Fibroblast of the aortic adventitia (primary cell): ENCODE measurements at places on chromosomes 11 and 22.

GRCh38 chr11:34999453-34999852 lies 83.0 kb downstream of the PDHX start:
- DNase-seq = peak; percentile 33

DNA sequence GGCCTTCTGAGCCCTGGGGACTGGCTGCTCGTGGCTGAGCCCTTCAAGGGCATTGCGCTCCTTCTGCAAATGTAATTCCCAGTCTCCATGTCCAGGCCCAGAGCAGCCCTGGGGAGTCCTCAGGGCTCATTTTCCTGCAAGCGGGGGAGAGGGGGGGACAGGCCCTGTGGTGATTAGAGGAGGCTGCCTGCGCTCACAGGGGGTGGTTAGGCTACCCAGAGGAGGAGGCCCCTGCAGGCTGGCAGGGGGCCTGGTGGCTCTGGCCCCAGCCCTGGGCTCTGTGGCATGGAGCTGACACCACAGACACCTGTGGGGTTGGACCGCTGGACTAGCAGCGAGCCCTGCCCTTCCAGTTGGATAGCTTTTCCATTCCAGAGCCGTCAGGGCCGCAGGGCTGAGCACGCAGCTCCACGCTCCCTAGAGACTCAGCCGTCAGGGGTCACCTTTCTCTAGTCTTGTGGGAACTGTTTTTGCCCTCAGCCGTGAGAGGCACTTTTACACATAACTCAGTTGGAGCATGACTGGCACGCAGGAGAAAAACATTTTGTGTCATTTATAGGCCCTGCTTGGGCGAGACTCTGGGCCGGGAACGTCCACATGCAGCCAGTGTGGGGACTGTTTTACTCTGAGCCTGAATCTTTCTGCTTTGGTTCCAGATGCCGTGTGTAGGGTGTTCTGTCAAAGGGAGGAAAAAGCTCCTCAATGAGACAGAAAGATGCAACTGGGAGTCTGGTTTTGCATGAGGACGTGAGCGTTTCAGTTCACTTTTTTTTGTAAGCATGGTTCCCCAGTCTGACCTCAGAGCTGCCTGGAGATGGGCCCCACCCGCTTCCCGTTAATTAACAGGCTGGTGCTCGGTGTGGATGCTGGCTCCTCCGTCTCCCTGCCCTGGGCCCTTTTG lies 58.1 kb downstream of the LRP5 start:
- DNase-seq = peak; percentile 15

GRCh38 chr22:35918456-35918855 lies 110.2 kb downstream of the RBFOX2 start:
- DNase-seq = peak; percentile 67

- DNase-seq = no peak
Measured at GRCh38 chr11:73361953-73362776, 14.0 kb upstream of the RELT start.

DNA sequence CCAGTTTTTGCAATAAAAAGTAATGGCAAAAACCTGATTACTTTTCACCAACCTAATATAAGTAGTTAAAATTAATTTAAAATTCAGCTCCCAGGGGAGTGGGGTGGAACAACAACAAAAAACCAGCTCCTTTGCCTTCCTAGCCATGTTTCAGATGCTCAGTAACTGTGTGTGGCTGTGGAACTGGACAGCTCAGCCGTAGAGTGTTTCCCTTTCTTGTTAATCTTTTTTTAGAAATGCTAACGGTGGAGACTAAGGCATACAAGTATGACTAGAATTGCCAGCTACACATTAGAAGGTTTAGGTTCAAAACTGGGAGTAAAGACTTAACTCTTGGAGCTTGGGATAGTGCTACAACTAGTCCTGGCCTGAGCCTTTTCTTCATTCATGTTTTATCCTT lies 45.0 kb downstream of the PPP6R3 start:
- peak; percentile 41 for DNase-seq
